ENCODE measurements at places on chromosomes 11 and 22. TPM values are rescaled to one million over a fixed set of nuclear protein-coding genes. Genes with fewer than 3 reads are reported as not detected.
A peak's percentile ranks its signal among the peaks of the same experiment; 100 is the strongest.

MS4A6E gene
- not detected for total RNA-seq

GNAZ gene
- 19.1 TPM for total RNA-seq

BACE1 gene
- 69.9 TPM for total RNA-seq

- DNase-seq: no peak
Observed at GRCh38 chr11:64853709-64854108, 9.3 kb upstream of the CDC42BPG start.

GRCh38 chr22:33380789-33381530, 322.8 kb upstream of the SYN3 start:
- DNase-seq: peak; percentile 67

DNA sequence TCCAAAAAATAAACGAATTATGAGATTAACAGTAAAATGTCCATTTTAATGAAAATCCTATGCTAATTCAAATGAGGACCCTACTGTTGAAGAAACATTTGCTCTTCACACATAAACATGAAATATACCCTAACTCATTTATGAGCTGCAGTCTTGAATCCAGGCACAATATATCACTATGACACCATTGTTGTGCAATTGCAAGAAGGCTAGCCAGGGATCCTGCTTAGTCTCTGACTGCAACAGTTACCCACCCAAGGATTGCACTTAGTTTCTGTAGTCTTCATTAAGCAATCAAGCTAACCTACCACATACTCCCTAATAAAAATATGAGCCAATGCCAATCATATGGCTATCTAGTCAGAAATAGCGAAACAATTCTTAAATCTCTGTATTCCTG, 981.0 kb upstream of the FAT3 start:
- no peak for DNase-seq

Measured in HFFc6 (cell line).